ENCODE measurements at places on chromosomes 6 and 20.

DNA sequence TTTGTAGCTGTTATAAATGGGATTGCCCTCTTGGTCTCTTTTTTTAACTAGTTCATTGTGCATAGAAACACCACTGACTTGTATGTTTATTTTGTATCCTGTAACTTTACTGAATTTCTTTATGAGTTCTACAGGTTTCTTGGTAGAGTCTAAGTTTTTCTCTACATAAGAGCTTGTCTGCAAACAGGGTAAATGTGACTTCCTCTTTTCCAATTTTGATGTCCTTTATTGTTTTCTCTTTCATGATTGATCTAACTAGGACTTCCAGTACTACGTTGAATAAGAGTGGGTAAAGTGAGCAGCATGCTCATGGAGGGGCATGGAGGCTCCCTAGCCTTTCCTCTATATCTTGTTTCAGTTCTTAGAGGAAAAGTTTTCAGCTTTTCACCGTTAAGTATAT is 3.0 kb upstream of the WFDC10A start:
- DNase-seq: no peak

GRCh38 chr20:43955750-43956191 is 41.1 kb downstream of the TOX2 start:
- DNase-seq: no peak

GRCh38 chr6:18503593-18504231 is 116.6 kb downstream of the RNF144B start:
- DNase-seq: peak; percentile 79

DNA sequence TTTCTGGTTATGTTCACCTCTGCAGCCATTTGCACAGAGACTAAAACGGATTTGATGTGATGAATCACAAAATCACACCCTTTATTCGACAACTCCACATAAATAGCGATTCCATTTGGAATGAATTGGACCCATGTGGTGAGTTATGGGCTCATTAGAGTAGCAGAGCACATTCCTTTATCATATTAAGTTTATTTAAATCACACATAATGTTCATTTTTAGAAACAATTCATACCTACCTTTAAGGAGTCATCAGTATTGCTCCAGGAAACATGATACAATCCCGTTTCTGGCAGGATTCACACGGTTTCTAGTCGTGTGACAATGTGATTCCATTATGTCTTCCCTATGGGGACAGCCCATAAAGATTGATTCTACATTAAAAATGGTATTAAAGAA is 303.5 kb downstream of the CDH4 start:
- DNase-seq: no peak

GRCh38 chr6:147868427-147869190 is 360.1 kb downstream of the SAMD5 start:
- no peak for DNase-seq

- DNase-seq: no peak
Observed at GRCh38 chr20:7693761-7694160, 246.5 kb downstream of the HAO1 start.

DNA sequence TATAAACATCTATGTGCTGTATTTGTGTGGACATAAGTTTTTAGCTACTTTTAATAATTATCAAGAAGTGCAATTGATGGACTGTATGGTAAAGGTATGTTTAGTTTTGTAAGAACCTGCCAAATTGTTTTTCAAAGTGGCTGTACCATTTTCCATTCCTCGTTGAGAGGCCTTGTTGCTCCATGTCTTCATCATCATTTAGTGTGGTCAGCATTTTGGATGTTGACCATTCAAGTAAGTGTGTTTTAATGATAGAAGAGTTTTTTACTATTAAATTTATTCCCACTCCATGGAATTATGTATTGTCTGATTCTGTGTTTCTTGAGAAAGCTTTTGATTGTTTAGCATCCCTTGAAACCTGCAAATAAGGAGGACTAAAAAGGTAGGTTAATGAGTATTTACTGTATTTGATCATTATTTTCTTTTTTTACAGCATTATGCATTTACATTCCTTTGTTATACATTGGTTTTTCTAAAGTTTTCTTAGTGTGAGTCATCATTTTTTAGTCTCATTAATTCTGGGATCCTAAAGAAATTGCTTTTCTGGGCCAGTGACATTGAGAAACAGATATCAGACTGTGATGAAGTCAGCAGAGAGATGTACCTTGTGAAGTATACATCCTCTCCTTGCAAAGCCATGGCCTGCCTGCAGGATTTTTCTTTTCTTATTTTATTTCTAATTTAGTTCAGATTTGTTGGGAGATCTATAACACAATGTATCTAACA is 312.8 kb upstream of the PTCHD4 start:
- DNase-seq: no peak

- no peak for DNase-seq
Observed at GRCh38 chr6:9851541-9852380, 563.1 kb downstream of the TFAP2A start.

DNA sequence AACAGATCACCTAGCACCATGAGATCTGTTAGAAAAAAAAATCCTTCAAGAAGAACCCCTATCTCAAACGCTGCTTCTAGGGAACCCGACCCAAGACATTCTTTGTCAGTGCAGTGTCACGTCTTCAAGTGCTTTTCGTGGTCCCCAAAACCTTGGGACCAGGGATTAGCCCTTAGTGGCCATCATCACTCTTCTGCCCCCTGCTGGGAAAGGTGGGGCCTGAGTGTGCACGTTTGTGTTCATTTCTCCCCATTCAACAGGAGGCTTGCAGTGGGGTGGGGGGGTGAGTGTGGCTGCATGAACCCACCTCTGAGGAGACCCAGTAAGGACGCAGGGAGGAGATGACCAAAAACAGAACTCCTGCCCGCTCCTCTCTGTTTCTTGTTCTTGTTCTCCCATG is 218.2 kb upstream of the RNF24 start:
- no peak for DNase-seq

- DNase-seq: no peak
Observed at GRCh38 chr6:37913210-37913609, 93.7 kb downstream of the ZFAND3 start.

- DNase-seq: peak; percentile 31
Observed at GRCh38 chr6:158536891-158537798, 22.7 kb upstream of the TMEM181 start.

GRCh38 chr6:144853603-144854002 is 568.5 kb downstream of the UTRN start:
- DNase-seq: no peak

DNA sequence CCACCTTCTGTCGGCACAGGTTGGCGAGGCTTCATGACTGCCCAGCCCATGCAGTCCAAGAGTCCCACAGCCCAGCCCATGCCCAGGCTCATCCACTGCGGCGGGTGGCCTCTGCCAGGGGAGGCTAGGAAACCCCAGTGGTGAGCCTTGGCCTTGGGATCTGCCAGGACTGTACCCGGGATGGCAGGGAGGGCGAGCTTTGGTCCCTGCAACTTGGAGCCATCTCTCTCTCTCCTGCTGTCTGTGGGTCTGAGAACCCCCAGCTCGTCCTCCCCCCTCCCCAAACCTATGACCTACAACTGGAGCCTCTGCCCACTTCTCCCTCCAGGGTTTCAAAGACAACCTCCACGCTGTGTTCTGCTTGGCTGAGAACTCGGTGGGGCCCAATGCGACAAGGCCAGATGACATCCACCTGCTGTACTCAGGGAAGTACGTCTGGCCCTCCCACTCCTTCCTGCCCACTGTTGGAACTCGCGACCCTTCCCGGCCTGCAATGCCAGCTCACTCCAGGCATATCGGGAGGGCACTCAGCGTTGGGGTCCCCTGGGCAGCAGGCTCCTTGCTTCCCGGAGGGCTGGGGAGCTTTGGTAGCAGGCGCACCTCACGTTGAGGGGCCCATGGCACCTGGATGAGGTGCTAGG is 19.7 kb downstream of the NPEPL1 start:
- no peak for DNase-seq

GRCh38 chr20:45087814-45088213 is 13.1 kb downstream of the KCNS1 start:
- no peak for DNase-seq

DNA sequence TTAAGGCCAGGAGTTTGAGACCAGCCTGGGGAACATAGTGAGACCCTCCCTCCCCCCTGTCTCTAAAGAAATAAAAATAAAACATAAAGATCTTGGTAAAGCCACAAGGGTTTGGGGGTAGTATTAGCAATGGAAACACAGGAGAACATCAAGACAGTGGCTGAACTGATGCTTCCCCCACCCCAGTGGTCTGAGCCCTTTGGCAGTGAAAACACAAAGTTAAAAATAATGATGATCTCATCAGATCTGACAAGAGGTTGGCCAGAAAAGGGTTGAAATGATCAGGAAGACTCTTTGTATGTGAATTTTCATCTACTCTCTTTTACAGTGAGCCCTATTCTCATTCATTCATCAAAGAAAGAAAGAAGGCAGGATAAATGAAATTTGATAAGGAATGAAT is 93.7 kb downstream of the KCNB1 start:
- no peak for DNase-seq

GRCh38 chr6:105120570-105120969 is 59.2 kb downstream of the POPDC3 start:
- no peak for DNase-seq

GRCh38 chr6:25340431-25341202 is 61.4 kb downstream of the CARMIL1 start:
- no peak for DNase-seq

DNA sequence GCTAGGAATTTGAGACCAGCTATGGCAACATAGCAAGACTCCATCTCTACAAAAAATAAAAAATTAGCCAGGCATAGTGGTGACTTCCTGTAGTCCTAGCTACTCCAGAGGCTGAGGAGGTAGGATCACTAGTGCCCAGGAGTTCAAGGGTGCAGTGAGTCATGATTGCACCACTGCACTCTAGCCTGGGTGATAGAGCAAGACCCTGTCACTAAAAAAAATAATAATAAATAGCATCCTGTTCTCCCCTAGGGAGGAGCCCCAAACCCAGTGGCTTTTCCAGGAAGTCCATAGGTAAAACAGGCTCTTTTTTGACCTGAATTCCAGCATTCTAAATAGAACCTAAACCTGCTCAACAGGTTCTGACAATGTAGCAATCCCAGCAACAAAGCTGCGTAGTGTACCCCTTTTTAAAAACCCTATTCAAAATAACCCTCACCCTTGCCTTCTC is 192.0 kb downstream of the ALDH8A1 start:
- no peak for DNase-seq

GRCh38 chr6:134626086-134626485 is 308.2 kb upstream of the SGK1 start:
- no peak for DNase-seq

- no peak for DNase-seq
Observed at GRCh38 chr6:56772737-56773184, 130.1 kb upstream of the DST start.

DNA sequence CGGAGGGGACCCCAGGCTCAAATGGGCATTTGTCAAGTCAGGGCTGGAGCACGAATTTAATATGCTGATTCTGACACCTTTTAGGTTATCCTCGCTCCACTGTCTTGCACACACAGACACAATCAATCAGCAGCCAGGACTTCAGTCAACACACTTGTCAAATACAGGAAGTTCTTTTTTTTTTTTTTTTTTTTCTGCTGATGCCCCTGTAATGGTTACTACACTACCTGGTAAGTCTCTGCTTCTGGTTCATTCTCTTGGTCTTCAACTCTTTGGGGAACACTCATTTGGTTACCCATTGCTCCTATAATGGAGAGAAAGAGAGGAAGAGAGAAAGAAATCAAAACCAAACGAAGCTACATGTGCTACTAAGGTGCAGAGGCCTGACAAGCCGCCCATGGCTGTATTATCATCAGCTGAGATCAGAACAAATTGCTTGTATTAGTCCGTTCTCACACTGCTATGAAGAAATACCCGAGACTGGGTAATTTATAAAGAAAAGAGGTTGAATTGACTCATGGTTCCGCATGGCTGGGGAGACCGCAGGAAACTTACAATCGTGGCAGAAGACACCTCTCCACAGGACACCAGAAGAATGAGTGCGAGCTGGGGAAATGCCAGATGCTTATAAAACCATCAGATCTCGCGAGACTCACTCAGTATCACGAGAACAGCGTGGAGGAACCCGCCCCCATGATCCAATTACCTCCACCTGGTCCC is 11.8 kb downstream of the BCAS1 start:
- no peak for DNase-seq

DNA sequence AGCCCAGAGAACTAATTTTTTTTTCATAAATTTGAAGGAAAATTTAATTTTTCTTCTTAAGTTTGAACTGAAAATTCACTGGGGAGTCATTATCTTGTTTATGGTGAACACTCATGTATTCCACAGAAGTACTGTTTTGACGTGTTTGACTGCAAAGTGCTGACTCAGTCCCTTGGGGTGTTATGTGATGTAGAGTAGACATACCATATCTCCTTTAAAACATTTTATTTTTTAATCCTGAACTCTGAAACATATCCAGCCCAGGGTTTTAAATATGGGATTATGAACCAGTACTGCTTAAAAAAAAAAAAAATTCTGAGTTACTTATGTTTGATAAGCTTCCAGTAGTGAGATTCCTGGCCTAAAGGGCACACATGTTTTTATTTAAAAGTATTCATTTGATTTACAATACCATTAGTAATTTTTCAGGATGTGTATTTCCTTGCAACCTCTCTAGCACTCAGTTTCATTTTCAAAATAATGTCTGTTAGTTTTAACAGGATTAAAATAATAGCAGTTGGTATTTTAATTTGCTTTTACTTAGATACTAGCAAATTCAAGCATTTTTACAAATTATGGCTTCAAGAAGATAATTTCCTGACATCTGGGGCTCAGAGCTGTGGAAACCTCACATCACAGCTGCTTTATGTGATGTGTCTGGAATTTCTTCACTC is 81.7 kb upstream of the PDE10A start:
- DNase-seq: no peak
